ENCODE measurements at places on chromosomes 6 and 20.

DNA sequence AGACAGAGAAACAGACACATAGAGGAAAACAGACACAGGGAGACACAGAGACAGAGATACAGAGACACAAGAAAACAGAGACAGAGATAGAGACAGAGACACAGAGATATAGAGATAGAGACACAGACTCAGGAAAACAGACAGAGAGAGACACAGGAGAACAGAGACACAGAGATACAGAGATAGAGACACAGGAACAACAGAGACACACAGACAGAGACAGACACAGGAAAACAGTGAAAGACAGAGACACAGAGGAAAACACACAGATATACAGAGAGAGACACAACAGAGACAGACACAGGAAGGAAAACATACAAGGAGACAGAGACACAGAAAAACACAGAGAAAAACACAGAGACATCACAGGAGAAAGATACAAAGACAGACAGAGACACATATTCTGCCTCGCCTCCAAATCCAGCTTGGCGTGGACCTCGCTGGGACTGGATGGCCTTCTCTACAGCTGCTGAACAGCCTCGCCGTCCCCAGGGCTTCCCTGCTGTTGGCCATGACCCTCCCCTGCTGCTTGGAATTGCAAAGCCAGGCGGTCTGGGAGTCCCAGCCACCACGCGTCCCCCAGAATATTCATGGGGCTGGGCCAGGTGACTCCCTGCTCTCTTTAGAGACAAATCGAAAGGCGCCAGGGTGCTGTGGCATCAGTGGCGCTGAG is 36.8 kb downstream of the NTSR1 start:
- no peak for DNase-seq

DNA sequence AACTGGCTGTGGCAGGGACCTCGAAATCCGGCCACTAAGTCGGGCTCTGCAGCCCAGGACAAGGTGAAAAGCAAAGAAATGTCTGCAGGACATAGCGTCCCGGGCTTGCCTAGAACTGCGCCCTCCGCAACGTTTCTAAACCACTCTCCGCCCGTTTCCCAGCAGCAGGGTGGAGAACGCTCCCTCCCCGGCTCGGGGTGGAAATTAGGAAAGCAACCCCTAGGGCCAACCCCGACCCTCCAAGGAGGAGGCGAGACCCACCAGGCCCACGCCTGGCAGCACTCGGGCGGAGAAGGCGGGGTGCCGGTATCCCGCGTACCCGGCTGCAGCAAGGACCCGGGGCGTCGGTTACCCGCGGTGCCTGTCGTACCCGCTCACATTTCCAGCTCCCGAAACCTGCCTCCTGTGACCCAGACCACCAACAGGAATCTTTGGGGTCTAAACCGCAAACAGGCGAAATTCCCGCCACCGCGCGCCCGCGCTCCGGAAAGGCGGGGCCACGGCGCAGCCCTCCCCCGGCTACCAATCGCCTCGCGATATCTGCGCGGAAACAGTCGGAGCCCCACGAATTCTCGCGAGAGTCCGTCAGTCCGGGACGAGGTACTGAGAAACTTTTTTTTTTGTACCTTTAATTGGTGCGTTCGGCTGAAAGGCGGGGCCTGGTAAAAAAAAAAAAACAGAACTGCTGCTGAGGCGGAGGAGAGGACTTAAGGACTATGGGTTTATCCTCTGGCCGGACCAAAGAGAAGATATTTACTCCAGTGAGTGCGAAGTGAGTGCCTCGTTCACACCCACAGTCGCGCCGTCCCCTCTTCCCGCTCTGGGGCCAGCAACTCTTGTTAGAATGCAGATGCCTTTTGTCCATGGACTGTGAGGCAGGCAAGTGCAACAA is at the start of gene MMS22L:
Gene MMS22L, minus strand, starts transcription at position 491 of the 892 bp plus-strand sequence. CDS start 739 bp downstream, outside the sequence.
- peak; percentile 88 for DNase-seq

DNA sequence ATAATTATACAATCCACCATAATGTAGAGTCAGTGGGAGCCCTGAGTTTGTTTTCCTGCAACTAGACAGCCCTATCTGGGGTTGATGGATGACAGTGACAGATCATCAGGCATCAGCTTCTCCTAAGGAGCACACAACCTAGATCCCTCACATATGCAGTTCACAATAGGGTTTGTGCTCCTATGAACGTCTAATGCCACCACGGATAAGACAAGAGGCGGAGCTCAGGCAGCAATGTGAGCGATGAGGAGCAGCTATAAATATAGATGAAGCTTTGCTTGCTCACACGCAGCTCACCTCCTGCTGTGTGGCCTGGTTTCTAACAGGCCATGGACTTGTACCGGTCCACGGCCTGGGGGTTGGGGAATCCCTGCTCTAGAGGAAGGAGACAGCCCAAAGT is 25.9 kb downstream of the EDEM2 start:
- DNase-seq, result no peak

DNA sequence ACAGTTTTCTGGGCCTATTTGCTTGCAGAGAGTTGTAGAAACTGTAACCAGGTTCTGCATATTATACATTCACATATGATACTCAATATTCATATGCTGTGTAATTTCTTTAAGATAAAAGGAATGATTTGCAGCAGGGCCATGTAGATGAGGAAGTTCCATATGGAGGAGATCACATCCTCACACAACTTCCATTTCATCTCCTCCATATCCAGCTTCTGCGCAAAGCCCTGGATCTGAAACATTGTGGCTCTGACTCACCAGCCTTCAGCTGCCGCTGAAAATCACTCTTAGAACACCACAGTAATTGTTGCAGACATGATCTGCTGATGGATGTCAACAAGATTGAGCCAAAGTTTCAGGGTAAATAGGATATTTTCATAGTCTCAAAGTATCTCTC is 57.7 kb downstream of the PXDC1 start:
- no peak for DNase-seq

- DNase-seq, result no peak
Observed at GRCh38 chr20:18005170-18005989, 36.6 kb downstream of the MGME1 start.

GRCh38 chr6:37103169-37104039 is 66.5 kb upstream of the PIM1 start:
- DNase-seq, result no peak

DNA sequence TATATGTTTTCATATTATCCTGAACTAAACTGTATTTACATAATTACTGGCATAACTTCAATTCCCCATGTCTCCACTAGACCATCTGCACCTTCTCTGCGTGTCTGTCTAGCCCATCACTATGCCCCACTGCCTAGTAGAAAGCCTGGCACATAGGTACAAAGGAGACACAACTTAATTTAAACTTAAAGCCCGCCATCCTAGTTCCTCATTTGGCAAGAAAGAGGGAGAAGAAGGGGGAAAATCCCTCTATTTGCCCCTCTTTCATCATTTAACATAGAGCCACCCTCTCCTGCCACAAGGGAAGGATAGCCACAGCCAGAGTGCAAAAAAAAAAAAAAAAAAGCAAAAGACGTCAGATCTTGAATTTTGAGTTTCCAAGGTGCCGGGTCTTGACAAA is 1.8 kb downstream of the PKIG start:
- DNase-seq, result no peak
